ENCODE measurements at places on chromosomes 5 and 9.
A peak's percentile ranks its signal among the peaks of the same experiment; 100 is the strongest.

DNA sequence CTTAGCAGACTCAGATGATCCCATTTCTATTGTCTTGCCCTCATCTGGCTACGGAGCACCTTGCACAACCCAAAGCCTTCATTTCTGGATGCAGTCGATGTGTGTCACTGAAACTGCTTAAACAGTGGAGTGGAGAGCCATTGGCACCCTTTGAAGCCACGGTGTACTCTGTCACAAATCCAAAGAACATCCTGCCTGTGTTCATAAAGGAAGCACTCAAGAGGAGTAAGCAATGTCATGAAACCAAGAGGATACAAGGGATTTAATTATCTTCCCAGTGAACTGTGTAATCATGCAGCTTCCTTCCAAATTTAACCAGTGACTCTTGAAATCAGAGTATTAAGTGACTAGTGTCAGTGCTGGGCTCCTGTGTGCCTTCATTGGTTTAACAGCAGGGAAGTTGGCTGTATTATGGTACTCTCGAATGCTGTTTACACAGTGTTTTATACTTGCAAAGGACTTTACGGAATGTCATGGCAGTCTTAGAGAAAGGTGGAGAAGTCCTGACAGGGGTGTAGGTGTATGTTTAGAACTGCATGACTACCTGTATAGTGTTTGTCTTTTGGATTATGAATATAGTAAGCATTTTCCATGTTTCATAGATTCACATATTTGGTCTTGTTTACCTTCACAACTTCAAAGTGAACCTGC lies 41.9 kb downstream of the CD180 start:
- no peak for DNase-seq

DNA sequence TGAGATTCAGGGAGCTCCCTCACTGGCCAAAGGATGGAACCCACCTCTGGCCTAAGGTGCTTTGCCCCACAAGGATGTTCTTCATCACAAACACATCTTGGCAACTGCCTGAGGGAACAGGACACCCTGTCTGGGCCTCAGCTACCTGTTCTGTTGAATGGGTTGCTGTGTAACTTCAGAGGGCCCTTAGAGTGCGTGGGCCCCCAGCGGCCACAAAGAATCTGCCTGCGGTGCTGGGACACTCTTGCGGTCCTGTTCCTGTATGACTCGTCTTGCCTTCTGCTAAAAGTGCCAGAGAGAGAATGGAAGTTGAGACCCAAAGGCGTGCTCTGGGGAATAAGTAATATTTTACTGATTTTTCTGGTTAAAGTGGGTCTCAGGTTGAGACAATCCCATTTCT lies 14.1 kb upstream of the RPL26L1 start:
- DNase-seq = no peak

DNA sequence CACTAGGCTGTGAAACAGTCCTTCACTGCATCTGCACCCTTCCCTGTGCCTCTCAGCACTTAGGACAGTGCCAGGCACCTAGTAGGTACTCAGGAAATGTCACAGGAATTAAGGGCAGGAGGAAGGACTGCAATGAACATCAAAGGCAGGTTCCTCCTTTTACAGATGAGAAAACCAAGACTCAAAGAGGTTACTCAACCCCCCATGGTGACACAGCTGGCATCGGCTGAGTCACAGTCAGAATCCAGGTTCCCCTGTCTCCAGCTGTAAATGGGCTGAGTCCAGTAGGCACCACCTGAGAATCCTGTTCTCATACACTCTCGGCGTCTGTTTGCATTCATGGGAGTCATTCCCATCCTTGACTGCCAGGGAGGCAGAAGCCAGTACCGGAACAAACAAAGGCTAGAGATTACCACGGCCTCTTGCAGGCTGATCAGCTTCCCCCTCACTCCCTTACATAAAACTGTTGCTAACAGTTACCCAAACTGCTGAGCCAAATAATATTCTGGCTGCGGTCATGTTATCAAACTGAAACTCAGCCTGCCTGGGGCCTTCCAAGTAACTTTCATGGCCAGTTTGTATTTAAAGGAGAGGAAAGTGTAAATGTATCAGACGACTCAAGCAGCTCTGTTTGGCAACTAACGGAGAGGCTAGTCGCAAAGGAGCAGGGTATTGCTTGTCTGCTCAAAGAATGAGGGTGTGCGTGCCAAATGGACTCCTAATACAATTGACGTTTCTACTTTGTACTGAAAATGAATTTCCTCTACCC lies 201.7 kb downstream of the PAPPA start:
- DNase-seq = no peak

DNA sequence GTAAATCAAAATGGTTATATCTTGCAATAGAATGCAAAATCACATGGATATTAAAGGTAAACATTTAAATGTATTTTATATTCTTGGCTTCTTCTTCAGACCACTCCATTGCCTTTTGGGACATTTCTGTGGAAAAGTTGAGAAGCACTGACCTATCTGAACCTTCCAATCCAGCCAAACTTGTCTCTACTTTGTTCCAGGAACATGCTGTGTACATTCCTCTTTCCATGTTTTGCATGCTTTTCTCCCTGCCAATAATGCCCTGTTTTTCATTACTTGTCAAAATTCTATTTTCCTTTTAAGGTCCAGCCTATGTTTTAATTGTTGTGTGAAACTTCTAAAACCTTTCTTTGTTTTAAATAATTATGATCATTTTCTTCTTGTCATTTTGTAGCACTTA lies 28.3 kb downstream of the JAK2 start:
- DNase-seq = no peak

- DNase-seq = no peak
These were observed 39.0 kb downstream of the FAM240B start for GRCh38 chr9:38680837-38681445.

DNA sequence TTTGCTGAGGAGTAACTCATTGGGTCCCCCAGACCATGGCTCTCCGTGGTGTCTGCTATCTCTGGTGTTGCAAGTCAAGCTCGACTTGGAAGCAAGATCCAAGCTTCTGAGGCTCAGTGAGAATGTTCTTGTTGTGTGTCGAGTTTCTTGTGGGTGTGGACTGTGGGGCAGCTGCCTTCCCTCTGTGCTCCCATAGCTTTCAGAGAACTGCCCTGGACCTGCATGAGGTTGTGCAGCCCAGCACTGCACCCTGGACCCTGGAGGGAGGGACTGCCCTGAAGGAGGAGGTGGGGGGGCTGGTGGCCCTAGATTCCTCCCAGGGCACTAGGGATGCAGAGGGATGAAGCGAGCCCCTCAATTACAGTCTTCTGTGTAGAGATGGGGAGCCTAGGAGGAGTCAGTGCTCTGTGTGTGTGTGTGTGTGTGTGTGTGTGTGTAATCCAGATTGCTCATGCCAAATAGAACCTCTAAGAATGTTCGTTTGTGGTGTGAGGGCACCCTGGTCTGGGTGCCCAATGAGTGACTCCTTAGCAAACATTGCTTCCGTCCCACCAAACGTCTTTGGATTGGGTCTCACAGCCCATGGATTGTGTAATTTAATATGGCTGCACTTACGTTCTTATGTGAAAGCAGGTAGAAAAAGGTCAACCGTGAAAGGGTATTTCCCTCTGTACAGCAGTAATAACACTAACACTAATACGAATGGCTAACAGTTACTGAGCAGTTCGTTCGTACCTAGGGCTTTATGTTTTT lies 143.3 kb upstream of the LMX1B start:
- DNase-seq = peak; percentile 10

DNA sequence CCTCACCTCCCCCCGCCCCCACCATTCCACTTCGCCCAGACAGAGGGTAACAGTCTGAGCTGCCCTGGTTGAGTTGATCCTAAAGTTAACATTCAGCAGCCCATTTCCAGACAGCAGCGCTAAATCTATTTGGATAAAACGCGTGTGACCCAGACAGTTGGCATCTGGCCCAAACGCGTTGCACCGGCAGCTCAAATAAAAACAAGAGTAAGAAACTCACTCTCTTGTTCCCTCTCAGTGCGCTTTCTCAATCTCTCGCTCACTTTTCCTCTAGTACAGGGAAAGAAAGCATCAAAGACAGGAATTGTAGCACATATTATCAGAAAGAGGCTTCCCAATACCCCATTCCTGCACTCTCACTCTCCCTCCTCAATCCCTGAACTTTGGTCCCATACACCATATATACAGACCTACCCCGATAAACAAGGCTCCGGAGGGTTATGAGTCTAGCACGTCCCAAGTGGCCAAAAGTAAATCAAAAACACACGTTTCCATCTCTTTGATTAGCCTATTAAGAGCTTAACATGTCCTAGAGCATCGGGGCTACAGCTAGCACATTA lies 1.3 kb downstream of the ADAMTS6 start:
- DNase-seq = peak; percentile 19

Data from stimulated activated CD4-positive, alpha-beta T cell treated with anti-CD3 and anti-CD28 coated beads, Interleukin-1b, Interleukin-23, amount 100 ng/mL, for 48 hours (primary cell).